ENCODE measurements at places on chromosomes 5 and 9.

DNA sequence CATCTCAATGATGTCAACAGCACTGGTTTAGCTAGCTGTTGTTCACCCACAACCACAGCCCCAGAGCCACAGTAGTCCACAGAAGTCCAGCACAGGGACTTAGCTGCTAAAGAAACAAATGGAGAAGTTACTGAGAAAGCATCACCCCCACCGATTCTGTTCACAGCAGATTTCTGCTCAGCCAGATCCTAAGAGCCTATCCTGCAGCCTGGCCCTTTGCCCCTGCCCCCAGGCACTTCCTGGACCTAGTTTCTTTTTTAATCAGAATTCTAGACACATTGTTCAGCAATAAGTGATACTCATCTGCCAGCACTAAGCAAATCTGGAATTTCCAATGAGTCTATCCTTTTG is 7.4 kb downstream of the B4GALT1 start:
- DNase-seq: no peak

DNA sequence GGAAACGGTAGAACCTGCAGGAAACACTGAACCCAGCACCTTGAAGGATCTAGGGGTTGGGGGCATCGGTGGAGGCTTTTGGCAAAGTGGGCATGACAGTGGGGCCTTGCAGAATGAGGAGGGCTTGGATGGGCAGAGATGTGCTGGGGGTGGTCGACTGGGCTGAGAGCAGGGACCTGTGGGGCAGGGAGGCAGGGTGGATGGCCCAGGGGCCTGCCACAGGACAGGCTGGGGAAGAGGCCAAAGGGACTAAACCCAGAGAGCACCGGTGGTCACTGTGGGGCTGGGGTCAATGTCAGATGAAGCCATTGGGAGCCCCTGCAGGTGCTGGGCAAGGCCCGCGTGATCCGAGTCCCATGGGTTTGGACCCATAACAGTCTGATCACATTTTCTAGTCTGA is 175.3 kb downstream of the DAB2IP start:
- DNase-seq: no peak

DNA sequence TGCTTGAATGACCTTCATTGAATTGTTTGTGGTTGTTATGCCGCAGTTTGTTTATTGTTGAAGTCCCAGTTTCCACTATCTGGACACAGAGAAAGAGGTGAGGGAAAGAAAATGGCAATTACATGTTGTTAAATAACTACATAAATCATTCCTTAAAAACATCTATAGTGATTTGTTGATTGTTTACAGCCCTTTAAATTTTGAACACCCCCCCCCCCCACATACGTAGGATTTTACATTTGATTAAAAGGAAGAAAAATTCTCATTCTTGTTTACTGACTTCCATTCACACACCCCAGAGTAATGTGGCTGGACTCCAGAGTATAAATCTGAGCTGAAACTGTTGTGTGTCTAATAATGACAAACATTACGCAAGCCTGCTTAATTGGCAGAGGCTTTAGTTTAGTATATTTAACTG is 87.1 kb upstream of the FAM174A start:
- no peak for DNase-seq

DNA sequence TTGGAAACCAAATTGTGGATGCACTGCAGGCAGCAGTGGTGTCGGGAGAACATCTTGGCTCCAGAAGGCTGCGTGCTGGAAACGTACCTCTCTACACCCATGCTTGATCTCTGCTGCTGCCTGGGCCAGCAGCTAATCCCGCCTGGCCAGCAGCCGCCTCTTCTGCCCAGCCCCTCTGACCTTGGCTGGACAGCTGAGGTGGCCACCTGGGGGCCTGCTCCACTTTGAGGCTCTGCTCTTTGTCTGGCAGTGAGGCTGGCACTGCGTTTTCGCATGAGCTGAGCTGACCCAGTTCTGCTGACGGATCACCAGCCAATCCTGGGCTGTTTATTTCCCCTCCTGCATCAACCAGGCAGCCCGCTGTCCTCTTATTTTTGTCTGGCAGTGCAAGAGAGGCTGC is 154.9 kb downstream of the TENT4A start:
- DNase-seq: no peak

DNA sequence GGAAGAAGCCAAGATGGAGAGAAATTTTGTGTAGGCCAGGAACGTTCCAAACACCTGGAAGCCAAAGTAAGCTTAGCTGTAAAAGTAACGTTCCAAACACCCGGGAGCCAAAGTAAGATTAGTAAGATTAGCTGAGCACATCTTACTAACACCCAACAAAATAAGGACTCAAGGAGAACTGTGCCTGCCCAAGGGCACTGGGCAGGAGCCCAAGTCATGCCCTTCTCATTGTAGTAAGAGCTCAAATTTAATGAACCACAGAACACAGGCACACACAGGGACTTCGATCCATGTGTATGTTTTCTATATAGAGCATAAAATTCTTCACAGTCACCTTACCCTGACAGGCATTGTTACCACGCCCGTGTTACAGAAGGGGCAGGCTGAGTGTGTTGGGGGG is 36.1 kb upstream of the NXNL2 start:
- no peak for DNase-seq
